Sigmoid colon (tissue), 7 donors: ENCODE measurements at places on chromosomes 6 and 20.

DNA sequence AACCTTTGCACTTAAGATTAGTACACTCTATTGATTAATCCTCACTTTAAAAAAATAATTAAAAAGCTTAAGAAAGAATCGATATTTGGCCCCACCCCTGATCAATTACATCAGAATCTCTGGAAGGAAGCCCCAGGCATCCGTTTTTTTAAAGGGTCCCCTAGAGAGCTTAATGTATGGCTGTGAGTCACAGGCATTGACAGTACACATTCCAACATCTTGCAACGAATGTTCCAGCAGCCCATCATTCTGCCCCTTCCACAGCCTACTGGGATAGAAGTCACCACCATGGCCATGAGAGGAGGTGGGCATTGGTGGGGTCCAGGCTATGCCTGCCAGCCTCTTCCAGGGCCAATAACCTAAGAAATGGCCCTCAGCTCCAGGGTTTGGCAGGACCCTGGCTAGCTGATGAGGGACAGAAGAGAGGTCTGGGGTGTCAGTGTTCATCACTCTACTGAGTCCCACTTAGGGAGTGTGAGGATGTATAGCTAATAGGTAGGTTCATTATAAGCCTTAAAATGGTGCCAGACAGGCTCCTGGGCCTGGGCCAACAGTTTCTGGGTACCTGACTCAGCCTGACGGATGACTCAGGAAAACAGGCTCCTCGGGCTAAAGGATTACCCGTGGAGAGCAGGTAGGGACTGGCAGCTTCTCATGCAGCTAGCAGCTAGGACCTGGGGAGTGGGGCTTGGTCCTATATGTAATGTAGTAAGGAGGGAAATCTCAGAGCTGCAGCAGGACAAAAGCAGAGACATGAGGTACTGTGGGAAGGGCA lies 40.4 kb downstream of the MDGA1 start:
- no peak for DNase-seq

- DNase-seq: no peak
Measured at GRCh38 chr20:45857882-45858216, 435 bp downstream of the ZSWIM3 start.

DNA sequence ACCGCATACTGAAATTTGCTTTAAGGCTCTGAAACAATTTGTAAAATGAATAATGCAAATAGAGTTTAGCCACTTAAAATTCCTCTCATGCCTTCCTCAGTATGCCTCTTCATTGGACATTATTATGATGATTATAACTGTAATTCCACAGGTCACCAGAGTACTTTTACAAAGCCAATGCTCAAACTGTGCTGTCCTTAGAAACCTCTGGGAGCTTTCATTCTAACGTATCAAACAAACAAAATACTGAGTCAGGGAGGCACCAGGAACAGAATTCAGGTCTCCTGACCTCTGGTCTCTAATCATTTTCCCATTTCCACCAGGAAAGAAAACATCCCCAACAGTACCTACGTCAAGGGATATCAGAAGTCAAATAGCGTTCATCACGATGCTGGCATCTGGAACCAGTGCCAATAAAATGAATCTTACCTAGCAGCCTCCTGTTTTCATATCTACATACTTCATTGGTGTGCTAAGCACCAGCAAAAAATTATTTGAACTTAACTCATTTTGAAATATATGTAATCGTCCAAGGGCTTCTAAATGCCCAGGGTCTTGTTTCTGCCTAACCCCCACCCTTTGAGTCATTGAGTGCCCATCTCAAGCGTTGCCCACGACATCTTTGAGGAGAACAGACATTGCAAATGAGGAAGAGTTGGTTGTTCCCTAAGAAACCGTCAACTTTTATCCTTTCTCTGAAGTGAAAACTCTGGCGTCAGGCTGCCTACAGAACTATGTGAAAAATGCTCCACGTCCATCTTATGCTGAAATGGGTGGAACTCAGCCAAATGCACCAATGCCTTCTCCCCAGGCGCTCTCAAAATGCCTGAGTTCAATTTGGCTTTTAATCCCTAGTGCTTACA lies 37.9 kb downstream of the NEDD9 start:
- no peak for DNase-seq

GRCh38 chr20:51987812-51988211 lies 185.5 kb upstream of the SALL4 start:
- no peak for DNase-seq

GRCh38 chr6:126531286-126531685 lies 191.4 kb downstream of the CENPW start:
- DNase-seq: no peak

DNA sequence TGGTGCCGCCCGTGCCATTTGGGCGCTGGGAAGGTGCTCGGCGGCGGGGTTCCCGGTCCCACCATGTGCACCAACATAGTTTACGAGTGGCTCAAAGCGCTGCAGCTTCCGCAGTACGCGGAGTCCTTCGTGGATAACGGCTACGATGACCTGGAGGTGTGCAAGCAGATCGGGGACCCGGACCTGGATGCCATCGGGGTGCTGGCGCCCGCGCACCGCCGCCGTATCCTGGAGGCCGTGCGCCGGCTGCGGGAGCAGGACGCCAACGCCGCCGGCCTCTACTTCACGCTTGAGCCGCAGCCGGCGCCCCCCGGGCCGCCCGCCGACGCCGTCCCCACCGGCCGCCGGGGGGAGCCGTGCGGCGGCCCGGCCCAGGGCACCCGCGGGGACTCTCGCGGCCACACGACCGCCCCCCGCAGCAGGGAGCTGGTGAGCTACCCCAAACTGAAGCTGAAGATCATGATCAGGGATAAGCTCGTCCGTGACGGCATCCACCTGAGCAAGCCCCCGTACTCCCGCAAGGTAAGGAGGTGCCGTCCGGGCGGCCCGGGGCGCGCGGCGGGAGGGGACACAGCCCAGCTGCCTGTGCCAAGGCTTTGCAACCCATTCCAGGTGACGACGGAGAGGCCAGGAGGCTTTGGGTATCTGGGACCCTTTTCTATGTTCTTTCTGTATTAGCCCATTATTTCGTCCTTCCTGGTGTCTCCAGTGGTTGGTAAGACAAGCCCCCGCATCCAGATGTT lies 547 bp downstream of the SAMD5 start:
- no peak for DNase-seq

- DNase-seq: no peak
Measured at GRCh38 chr6:14674867-14675648, 557.5 kb downstream of the CD83 start.

- DNase-seq: no peak
Measured at GRCh38 chr20:8301655-8302054, 169.6 kb downstream of the PLCB1 start.

DNA sequence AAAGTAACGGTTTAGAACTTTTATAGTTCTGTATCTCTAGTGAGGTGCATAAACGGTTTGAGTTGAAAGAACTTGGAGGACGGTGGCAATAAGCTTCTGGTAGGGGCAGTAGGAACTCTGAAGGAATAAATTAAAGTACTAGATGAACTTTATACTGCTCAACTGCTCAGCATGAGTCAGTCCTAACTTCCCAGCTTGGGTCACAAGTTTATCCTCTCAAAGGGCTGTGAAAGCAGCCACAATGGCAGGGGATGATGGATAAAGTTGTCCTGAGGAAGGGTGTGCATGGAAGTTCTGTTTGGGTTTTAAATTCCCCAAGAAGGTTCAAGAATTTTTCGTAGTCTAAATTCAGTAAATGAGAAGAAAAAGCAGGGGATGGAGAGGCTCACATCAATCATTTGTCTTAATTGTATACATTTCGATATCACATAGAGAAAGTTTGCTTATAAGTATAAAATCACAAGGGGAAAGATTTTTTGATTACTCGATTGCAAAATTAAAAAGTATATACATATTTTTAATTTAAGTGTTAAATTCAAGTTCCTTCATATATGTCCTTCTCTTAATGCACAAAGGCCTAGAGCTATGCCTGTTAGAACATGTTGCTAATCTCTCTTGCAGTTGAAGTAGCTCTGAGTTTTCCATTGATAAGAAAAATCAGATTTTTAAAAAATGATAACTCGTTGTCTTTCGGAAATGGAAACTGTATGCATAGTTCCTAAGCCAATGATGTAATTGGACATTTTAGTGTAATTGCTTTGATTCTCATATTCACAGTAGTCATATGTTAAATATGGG lies 55.3 kb upstream of the JAG1 start:
- DNase-seq: no peak

GRCh38 chr20:47778398-47779354 lies 6.6 kb downstream of the SULF2 start:
- no peak for DNase-seq

DNA sequence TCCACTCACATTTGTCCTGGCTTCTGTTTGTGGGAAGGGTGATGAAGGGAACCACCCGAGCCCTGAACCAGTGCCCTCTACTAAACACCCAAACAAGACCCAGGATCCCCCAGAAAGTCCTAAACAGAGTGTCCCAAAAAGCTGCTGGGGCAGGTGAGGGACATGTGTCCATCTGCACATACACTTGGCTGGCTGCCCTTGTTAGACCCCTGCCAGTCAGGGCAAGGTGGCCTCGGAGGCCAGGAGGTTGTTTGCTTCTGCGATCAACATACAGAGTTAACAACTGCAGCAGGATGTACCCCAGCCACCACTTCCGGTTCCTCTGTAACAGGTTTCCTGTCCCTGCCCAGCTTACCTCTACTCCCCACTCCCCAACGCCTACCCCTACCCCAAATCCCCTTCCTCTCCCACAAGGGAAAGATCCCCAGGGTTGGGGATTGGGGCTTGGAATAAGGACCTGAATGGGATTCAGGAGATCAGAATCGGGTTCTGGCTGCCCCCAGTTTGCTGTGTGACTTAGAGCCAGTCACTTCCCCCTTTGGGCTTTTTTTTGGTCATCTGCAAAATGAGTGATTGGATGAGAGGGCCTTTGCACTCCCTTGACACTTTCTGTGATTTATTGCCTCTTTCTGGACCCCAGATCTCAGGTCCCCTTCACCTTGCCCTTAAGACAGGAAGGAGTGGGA lies 13.9 kb downstream of the DEF6 start:
- no peak for DNase-seq

DNA sequence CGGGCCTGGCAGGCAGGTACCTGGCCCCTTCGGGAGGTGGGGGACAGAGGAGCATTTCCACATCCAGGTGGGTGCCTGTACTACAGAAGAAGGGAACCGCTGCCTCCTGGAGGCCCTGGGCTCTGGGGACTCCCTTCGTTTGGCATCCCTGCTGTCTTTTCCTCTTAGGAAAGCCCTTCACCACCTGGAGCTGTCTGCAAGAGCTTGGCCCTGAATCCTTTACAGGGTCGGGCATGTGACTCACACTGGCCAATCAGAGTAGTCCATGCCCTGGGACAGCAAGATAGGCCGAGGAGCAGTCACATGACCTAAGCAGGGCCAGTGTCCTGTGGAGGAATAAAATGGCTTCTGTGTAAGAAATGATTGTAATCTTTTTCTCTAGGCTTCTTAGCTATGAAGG lies 224.9 kb downstream of the ANKRD60 start:
- DNase-seq: no peak

GRCh38 chr6:34638834-34639736 lies 57.5 kb downstream of the ILRUN start:
- no peak for DNase-seq

- no peak for DNase-seq
Measured at GRCh38 chr6:14100138-14100537, 17.4 kb upstream of the CD83 start.

- DNase-seq: no peak
Measured at GRCh38 chr20:18465536-18466200, 1.2 kb downstream of the DZANK1 start.

DNA sequence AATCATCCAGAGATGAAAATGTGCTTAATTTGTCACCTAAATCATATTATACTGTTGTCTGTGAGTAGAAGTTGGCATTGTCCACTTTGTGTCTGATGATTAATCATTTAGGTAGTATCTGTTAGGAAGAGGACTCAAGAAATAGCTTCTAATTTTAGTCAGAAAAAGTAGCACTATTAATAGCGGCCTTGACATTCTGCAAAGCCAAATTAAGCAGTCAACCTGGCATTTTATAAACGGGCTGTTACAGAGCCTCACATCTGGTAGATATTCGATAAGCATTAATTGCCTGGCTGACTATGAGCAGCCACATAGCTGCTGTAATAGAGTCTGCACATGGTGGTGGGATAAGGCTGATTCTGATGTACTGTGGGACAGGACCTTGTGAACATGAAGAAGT lies 99.5 kb downstream of the KLHL32 start:
- no peak for DNase-seq

GRCh38 chr6:119482850-119483285 lies 133.3 kb upstream of the MAN1A1 start:
- no peak for DNase-seq

- no peak for DNase-seq
Measured at GRCh38 chr20:38804682-38805501, 605 bp upstream of the PPP1R16B start.

- no peak for DNase-seq
Measured at GRCh38 chr6:100267721-100268123, 197.0 kb downstream of the SIM1 start.

DNA sequence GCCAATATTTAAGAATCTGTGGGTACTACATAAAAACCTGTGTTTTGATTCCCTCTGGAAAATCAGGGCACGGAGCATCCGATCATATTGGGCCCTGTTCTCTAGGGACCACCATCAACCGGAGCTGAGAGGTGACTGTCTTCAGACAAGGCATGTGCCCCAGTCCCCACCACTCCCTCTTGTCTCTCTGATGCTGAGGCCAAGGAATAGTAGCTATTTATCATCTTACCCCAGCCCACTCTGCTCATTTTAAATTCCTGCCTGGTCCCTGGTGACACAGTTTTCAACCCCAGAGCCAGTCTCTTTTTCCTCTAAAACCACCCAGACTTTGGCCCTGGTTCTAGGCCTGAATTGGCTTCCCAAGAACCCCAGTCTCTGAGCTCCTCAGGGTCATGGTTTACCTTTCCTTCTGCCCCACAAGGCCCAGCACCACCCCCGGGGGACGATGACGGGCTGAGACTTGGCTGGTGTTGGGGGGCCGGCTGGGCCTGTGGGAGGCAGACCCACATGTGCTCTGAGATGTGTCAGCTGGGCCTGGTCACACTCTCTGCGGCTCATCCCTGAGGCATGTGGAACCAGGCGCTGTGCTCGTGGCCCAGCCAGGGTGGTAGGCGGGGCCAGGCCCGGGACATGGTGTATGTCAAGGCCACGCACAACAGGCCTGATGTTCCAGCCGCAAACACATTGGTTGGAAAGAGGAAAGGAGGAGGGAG lies 114.4 kb downstream of the CEBPB start:
- peak; percentile 100 for DNase-seq

GRCh38 chr6:134245706-134246105 lies 72.2 kb downstream of the SGK1 start:
- DNase-seq: no peak
